Fibroblast of lung (primary cell): ENCODE measurements at places on chromosomes 4 and X. TPM values are rescaled to one million over a fixed set of nuclear protein-coding genes. Genes with fewer than 3 reads are reported as not detected.
A peak's percentile ranks its signal among the peaks of the same experiment; 100 is the strongest.

GRCh38 chr4:82017680-82018079, 356.1 kb downstream of the HNRNPD start:
- DNase-seq = peak; percentile 13

DNA sequence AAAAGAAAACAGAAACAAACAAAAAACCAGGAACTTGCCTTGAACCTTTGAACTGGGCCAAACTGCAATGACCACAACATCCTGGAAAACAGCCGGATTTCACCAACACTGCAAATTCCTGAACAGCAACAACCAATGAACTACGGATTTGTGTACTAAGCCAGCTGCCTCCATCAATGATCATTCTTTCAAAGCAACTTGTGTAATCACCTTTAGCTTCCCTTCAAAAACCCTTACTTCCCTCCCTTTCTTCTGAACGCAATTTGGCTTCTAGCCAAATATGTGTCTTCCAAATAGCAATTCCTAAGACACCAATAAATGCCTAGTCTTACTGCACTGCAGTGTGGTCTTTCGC, 98.5 kb upstream of the FAM47C start:
- peak; percentile 50 for DNase-seq

GRCh38 chr4:9952415-9952950, 68.8 kb downstream of the SLC2A9 start:
- DNase-seq = no peak

- no peak for DNase-seq
These were observed 84.1 kb downstream of the SLC16A2 start for GRCh38 chrX:74505437-74505836.

DNA sequence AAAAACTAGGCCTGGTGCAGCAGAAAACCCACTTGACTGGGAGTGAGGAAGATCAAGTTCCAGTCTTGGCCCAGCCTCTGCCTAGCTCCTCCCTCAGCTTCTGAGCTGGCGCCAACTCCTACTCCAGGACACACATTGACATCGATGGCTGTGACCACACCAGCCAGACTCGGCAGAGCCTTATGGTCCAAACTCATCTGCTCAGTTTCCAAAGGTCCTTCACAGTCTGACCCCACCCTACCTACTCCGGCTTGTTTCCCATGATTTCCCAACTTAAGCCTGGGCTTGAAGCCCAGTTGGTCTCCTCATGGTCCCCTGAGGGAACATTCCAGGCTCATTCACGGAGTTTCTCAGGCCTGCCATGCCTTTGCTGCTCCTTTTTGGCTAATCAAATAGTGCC, 10.1 kb downstream of the ELF4 start:
- peak; percentile 63 for DNase-seq

NXF2B gene
- not detected in 2 replicates for polyA plus RNA-seq

ARHGEF6 gene
- polyA plus RNA-seq = 12.4 and 32.5 TPM in 2 replicates

DNA sequence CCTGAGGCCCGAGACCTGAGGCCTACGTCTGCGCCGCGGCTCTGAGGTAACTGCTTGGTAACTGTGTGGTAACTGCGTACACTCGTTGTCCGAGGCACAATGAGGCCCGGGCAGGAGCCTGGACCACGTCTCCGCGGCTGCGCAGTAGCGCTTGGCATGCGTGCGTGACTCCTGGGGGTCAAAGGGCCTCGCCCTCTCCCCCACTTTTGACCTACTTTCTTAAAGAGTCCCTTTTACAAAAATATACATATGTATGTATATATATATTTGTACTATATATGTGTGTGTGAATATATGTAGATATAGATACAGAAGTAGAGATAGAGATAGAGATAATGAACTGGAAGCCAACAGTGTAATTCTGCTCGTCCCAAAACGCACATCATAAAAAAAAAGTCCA, at the start of gene BEND2:
Gene BEND2, minus strand, starts transcription at position 101 of the 400 bp plus-strand sequence. CDS start 136 bp downstream, outside the sequence.
- DNase-seq = no peak

CSN1S1 gene
- polyA plus RNA-seq = not detected in 2 replicates

GRCh38 chr4:142372530-142373260, 473.4 kb downstream of the INPP4B start:
- no peak for DNase-seq

DNA sequence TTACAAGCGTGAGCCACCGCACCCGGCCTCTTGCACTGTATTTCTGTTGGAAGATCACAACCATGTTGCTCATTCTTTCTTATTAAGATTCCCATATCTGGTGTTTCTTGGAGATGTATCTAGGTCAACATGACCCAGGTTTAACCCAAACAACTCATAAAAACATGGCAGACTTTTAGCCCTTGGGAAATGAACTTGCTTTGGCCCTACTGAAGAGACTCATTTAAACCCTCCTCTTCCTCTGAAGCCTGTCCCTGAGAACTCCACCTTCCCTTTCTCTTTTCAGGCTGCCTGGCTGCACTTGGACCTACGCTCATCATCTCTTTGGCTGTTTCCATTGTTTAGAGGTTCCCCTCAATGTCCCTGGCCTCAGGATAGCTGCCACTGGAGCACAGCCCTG, 22.8 kb upstream of the OPN1LW start:
- no peak for DNase-seq

GRCh38 chr4:162015090-162015489, 148.7 kb downstream of the FSTL5 start:
- no peak for DNase-seq

DNA sequence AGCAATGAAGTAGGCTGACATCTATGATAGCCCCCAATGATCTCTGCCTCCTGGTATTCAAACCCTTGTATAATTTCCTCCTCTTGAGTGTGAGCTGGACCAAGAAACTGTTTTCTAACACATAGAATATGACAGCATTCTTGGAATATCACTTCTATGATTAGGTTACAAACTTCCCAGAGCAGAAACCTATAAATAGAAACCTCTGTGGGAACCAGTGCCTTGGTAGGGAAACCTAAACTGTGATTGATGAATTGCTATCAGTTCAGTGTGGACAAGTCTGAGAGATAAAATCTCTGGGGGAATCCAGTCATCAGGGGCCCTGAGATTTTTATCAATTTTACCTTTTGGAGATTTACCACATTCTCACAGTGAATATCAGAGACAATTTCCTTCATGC, 756.5 kb upstream of the AGA start:
- DNase-seq = peak; percentile 40

- DNase-seq = peak; percentile 45
These were observed 1.0 kb downstream of the SHISA3 start for GRCh38 chr4:42398171-42398870.

MAEA gene
- 53.8 and 59.5 TPM in 2 replicates for polyA plus RNA-seq

ENPEP gene
- 0.08 and 0.28 TPM in 2 replicates for polyA plus RNA-seq

REPS2 gene
- polyA plus RNA-seq = 0.27 and 0.33 TPM in 2 replicates

- DNase-seq = no peak
These were observed 105.4 kb upstream of the FAT1 start for GRCh38 chr4:186829097-186829496.

S100P gene
- polyA plus RNA-seq = not detected in 2 replicates

- DNase-seq = no peak
These were observed 74.6 kb downstream of the LEF1 start for GRCh38 chr4:108094131-108094530.

DNA sequence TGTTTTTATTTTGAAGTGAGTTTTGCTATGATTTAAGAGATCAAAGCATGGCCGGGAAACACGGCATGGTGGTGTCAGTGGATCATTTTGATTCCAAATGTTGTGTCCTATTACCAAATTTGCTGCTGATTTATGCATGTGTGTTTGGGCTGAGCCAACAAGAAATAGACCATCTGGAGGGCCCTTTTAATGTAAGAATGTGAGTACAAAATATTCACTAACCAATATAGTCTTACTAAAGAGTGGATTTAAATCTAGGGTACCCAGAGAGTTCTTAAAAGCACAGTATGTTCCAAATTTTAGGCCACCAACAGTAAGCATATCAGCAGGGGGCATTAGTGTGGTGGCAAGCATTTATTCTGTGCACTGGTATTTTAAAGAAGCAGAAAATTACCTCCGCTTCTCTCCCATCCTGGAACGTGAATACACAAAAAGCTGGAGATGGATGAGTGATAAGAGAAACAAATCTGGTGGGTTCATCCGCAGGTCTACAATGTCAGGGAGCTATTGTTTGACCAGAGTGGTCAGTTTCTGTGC, 444.4 kb upstream of the IGFBP7 start:
- no peak for DNase-seq

HCCS gene
- polyA plus RNA-seq = 37.6 and 38.3 TPM in 2 replicates

- peak; percentile 6 for DNase-seq
These were observed 132.6 kb downstream of the ANAPC4 start for GRCh38 chr4:25509646-25510045.

DNA sequence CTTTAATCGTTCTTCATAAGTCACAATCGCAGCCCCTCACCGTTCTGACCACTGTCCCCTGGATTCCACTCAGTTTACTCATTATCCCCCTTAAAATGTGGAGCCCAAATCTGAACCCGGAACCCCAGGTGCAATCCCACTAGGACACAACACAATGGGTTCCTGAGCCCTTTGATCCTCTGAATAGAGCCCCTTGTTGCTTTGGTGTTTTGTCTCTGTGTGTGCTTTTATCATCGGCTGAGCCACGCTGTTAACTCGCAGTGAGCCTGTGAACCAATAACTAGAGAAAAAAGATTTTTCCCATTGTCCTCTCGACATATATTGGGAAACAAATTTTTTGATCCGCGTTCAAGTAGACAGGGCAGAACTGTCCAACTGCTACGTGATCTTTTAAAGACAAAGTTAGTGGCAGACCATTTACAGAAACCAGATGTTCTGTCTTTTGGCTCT, 617 bp upstream of the PDHA1 start:
- DNase-seq = no peak

MMAA gene
- 3.6 and 5.4 TPM in 2 replicates for polyA plus RNA-seq

DNA sequence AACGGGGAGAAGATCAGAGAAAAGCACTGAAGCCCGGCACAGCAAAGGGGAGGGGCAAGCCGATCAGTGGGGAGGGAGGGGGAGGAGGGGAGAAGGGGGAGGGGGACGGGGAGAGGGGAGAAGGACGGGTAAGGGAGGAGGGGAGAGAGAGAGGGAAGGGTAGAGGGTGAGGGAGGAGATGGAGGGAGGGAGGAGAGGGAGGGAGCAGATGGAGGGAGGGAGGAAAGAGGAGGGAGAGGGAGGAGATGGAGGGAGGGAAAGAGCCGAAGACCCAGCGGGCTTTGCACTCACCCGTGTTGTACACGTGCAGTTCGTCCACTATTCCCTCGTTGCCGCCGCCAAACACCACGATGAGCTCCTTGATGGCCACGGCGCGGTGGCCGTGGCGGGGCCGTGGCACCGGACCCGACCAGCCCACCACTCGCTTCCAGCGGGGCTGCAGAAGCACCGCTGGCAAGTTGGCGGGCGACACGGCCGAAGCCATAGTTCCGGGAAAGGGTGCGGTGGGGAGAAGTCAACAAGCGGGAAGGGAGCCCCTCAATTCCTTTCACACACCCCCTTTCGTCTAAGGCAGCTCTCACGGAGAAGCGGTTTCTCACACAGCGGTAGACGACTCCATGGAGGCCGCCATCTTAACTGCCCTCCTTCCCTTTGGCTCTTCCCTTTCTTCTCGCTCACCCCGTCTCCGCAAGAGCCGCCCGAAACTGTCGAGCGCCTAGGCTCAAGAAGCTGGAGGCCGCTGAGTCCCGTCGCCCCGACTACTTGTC, 1.1 kb downstream of the HCFC1 start:
- DNase-seq = peak; percentile 90

DNA sequence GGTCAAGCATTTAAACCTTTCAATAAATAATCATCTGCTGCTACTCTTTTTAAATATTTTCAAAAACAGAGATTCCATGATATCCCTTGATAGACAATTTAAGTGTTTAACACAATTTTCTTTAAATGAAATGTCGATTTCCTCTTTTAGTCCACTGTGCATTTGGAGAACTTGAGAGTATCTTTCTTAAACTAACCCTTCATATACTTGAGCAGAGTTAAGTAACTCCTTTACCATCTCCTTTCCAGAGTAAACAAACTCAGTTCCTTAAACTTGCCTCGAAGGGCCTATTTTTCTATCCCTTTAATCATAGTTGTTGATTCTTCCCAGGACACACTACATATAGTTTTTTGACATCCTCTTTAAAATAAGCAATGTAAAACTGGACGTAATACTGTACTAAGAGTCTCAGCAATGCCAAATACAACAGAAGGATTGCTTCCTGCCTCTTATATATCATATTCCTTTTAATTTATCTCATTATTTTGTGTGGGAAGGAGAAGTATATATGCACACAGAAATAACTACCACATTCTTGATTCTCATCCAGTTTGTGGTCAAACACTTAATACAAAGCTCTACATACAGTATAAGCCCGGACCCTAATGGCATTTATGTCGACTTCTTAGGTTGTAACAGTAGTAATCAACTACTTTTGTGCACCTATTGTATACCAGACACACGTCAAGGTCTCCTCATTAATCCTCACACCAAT, 22.8 kb downstream of the RAB28 start:
- DNase-seq = peak; percentile 35

- DNase-seq = peak; percentile 60
These were observed 392.0 kb downstream of the MAPK10 start for GRCh38 chr4:85967872-85968271.

DNA sequence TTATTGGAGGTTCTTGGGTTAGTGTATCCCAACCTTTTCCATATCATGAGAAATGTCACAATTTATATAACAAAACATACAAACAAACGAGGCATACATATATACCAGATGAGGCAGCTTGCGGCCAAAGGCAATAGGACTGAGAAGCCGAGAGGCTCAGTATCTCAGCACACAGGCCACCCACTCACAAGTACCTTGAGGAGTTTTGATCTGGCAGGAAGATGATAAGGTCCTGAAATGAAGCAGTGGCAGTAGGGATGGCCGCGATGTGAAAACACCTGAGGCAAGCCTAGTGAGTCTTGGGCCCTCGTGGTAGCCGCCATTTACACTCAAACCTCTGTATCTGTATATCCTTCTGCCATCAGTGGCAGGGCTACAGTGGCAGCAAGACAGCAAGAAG, 55.3 kb upstream of the PRPS1 start:
- no peak for DNase-seq

GRCh38 chr4:105620640-105621323, 68.4 kb downstream of the ARHGEF38 start:
- peak; percentile 83 for DNase-seq

GRCh38 chrX:129808158-129808828, 28.5 kb downstream of the SASH3 start:
- DNase-seq = peak; percentile 74

AWAT2 gene
- 0.07 TPM in 1 of 2 replicates, not detected in the other for polyA plus RNA-seq

DNA sequence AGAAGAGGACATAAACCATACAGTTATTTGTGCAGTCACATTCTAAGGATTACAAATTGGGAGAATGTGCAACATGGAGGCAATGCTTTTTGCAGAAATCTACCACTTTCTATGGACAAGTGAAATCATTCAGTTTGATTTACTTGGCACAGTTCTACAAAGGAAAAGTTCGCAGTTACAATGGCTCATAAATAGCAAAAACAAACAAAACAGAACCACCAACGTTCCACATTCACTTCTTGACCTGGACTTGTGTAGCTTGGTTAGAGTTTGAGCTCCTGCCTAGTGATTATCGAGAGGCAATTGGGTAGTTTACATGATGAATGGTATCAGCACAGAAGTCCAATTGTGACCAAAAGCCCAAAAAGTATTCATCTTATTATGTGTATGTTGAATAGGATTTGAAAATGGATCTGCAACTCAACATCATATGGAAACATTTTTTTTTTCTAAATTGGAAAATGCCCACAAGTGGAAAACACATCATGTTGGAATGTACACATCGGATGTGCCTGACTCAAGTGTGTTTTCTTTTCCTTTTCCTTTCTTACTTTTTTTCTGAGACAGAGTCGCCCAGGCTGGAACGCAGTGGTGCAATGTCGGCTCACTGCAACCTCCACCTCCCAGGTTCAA, 123.8 kb downstream of the LUZP4 start:
- peak; percentile 58 for DNase-seq

- DNase-seq = no peak
These were observed 134.7 kb downstream of the DCLK2 start for GRCh38 chr4:150212927-150213326.

FRG2 gene
- polyA plus RNA-seq = not detected in 2 replicates
